ENCODE measurements at places on chromosomes 1 and 21. TPM values are rescaled to one million over a fixed set of nuclear protein-coding genes. Genes with fewer than 3 reads are reported as not detected.

RNF186 gene
- total RNA-seq, result 0.33 TPM

GPX7 gene
- 33.0 TPM for total RNA-seq

TRIM46 gene
- total RNA-seq, result 0.17 TPM

PTPN22 gene
- total RNA-seq, result 1.9 TPM

MYCBP gene
- total RNA-seq, result 12.5 TPM

OPRD1 gene
- not detected for total RNA-seq

CA6 gene
- total RNA-seq, result not detected

AMPD1 gene
- total RNA-seq, result not detected

PPP1R8 gene
- total RNA-seq, result 20.5 TPM

DCST1 gene
- not detected for total RNA-seq

RNU1-2 gene
- under 0.01 TPM for total RNA-seq

ESPN gene
- 66.1 TPM for total RNA-seq

LIPI gene
- total RNA-seq, result not detected

HNRNPCL2 gene
- not detected for total RNA-seq

SLAMF9 gene
- total RNA-seq, result 0.25 TPM

LYPD8 gene
- total RNA-seq, result not detected

FAM177B gene
- total RNA-seq, result not detected

CEP350 gene
- 49.0 TPM for total RNA-seq

HES3 gene
- total RNA-seq, result not detected

SPRR2A gene
- total RNA-seq, result not detected

DNAJC28 gene
- 2.6 TPM for total RNA-seq

ACTL8 gene
- total RNA-seq, result not detected

IGSF9 gene
- 18.2 TPM for total RNA-seq

TEDDM1 gene
- total RNA-seq, result not detected

BCAN gene
- total RNA-seq, result not detected

Data from liver (tissue), 10 donors.